H54 (cell line): ENCODE measurements at places on chromosomes 1 and 21.

DNA sequence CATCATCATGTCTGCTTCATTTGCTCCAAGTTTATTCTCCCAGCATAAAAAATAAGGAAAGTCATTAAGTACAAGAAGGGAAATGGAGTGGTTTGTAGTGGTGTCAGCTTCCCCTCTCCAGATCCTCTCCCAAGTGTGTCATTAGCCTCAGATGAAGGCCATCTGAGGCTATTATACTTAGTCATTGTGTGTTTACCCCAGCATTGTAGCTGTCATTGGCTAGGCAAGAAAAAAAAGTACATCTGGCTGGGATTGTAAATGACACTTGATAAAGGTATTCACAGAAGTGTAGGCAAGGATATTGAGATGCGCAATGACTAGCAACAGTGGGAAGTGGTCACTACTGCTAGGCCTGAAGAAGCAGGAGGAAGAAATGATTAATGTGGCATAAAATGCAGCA, 316.9 kb upstream of the SGIP1 start:
- no peak for DNase-seq

- no peak for DNase-seq
These were observed 11.8 kb downstream of the RIIAD1 start for GRCh38 chr1:151733126-151733525.

- no peak for DNase-seq
These were observed 32.8 kb upstream of the ECE1 start for GRCh38 chr1:21323091-21323490.

DNA sequence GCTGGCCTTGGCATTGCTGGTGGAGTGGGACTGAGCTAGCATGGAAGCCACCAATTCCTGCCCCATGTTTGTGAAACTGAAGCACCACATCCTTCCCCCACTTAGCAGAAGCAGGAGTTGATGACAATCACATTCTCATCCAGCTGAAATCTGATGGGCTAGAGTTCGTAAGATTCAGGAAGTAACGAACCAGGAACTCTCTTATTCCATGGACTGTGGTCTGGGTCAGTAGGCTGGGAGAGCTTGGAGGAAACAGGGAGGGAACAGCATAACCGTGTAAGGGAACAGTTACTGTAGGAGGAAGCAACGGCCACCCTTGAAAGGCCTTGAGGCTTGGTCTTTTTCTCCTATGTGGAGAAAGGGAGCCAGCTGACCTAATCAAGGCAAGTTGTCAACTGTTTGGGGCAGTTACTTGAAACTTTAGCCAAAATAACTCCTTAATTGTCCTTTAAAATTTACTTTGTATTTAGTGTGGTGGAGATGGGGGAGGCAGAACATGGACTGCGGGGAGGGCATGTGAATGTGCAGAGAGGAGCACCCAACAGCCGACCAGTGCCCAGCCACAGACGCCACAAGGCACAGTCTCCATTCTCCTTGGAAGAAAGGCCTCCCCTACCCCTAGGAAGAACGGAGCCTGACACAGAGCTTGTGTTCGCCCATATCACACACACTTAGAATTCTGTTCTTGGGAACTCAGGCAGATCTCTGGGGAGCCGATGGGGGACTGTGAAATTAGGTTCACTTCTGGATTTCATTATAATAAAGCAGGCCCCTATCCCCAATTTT, 2.0 kb upstream of the COQ8A start:
- DNase-seq: no peak
